ENCODE measurements at places on chromosomes 6 and 20.

DNA sequence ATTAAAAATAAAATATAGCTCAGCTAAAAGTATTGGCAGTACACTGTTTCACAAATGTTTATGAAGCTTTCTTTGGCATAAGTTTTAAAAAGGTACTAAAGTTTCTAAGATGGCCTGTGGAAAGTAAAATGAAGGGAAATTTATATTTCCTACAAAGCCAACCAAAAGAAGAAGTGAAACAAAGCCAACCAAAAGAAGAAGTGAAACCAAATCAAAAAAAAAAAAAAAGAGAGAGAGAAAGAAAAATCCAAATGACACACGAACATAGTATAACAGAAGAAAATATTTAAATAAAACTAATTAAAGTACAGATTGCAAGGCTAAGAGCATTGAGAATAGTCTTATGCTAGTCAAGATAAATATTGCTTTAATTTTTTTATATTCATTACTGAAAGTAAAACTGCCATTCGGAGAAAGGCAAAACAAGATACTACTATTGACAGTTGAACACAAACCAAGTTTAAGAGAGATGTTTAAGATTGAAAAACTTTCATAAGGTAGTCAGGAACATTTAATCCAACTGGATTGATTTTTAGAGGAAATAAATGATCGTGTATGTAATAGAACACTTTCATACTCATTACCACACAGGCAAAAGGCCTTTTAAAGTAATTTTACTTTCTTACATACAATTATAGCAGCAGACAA, 12.8 kb upstream of the KHDRBS2 start:
- no peak for DNase-seq

DNA sequence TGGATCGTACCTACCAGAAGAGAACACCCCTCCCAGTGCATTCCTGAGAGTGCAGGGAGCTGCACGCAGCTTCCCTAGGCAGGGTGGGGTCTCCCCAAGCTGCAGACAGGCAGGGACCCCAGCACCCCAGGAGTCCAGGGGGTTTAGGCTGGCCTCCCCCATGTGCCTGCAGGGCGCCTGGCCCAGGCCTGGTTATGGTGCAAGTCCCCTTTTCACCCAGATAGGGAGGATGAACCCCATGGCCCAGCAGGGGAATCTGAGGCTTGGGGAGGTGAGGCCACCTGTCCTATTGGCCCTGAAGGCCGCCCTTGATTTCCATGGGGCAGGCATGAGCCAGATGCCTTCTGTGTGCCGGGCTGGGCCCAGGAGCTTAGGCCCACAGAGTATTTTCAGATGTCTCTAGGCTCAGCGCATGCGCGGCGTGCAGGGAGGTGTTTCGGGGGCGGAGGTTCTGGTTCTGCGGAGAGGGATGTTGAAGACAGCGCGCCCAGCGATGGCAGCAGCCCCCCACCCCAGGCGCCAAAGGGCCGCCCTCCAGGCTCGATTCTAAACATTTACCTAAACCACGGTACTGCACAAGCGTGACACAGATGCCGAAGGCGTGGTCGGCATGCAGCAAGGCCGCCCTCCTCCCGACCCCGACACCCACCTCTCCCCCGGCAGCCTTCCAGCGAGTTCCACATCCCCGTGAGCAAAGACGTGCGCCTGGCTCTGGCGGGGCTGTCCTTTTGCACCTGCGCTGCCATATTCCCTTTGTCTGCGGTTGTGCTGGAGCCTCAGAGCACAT, 29.4 kb downstream of the COL20A1 start:
- no peak for DNase-seq

- peak; percentile 69 for DNase-seq
Measured at GRCh38 chr20:60210779-60211617, 252.8 kb downstream of the CDH26 start.

DNA sequence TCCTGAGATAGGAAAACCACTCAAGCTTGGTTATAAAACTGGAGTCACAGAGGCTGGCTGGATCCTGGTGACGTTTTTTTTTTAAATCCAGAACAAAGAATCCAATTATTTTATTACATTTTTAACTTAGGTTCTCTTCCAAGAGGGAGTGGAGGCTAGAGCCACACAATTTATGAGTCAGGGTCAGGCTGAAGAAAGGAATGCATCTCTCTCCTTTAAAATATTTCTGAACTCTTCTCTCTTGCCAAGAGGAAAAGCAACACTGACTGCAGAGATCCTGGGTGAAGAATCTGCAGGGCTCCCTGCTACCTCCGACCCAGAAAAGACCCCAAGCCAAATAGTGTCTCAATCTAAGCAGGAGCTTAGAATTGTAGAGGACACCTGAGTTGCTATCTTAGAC, 88.5 kb upstream of the SSTR4 start:
- no peak for DNase-seq

GRCh38 chr20:32631933-32632460, 41.7 kb downstream of the C20orf203 start:
- no peak for DNase-seq

DNA sequence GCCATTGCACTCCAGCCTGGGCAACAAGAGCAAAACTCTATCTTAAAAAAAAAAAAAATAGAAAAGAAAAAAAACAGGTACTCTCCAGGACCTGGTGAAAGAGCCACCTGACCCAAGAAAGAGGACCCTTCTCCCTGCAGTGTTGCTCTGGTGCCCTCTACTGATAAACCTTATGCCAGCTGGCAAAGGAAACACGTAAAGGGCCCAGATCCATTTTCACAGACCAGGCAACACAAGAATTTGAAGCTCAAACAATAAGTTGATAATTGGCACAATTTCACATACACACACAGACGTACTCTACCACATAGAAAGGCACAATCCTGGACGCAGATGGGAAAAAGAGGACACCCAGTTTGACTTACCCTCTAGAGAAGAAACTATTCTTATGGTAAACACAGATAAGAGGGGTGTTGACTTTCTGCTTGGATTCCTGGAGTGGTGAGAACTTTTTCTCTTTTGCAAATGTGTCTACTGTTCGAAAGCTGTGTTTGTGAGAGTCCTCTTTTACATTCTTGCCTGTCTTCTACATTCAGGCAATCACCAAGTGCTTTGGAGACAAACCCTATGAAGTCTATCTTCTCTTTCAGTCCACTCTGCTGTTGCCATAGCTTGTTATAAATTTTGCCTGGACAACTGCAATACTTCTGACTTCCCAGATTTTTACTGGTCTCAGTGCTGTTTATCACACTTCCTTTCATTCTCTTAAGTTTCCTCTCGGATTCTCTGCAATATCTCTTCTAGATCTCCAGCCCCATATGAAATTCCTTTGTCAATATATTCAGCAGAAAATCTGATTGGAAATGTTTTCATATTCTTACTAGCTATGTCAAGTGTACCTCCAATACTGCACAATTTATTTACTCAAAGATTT, 6.4 kb upstream of the SNRPB start:
- no peak for DNase-seq

DNA sequence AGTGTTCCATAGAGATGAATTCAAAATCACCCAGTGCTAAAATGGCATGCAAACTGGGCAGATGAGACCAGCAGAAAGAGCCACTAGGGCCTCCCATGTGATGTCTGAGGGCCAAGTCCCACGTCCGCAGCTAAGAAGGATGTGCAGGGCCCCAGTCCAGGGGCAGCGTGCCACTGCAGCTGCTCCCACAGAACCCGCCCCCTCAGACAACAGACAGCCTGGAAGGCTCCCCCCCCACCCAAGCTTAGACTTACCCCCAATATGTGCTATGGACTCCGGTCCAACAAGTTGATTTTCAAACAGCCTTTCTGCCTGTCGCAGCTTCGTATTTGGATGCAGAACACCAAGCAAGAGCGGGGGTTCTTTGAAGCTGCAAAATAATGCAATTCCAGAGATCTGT, 14.0 kb downstream of the APMAP start:
- no peak for DNase-seq

DNA sequence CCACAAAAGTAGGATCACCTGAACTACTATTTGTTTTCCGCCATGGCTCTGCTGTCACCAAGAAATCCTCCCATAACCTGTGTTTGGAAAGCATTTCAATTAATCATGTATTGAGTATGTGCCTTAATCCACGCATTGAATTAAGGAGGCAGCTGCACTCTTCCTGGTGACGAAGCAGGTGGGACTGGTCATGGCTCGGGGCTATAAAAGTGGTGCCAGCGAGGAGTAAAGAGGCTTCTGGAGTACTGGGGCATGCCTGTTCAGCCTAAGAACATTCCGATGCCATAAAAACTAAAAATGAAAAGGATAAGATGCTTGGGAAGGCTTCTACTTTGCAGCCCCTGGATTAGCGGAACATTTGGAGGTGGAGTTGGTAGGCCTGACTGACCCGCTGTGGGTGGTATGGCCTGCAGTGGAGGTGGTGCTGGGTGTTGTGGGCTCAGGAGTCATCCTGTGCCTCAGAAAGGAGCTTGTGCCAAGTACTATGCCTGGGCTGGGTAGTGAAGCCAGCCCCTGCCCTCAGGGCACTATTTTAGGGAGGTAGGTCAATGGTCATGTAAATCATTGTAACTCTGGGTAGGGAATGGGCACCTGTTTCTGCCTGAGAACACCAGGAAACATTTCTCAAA, 110.5 kb downstream of the B3GAT2 start:
- no peak for DNase-seq

Measured in AG08396 (cell line).